Suppressor macrophage treated with lipopolysaccharide for 1 hour (primary cell): ENCODE measurements at places on chromosomes 5 and 9.

GRCh38 chr5:83549076-83549475 lies 77.5 kb downstream of the VCAN start:
- no peak for DNase-seq

DNA sequence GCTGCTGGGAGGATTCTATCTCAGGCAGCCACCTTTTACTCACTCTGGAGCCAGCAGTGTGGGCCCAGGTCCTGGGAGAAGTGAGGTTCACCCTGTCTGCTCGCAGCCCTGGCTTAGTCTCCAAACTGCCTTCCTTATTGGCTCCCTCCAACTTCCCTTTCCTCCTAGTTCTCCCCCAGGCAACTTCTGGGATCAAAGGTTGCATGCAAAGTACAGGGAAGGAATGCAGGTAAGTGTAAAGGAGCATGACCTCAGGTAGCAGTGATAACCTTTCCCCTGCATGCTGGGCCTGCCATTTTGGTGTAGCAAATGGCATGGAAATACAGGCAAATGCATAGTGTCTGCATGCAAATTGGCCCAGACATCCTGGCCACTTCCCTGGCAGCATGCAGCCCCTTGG lies 53.8 kb upstream of the ARAP3 start:
- no peak for DNase-seq

DNA sequence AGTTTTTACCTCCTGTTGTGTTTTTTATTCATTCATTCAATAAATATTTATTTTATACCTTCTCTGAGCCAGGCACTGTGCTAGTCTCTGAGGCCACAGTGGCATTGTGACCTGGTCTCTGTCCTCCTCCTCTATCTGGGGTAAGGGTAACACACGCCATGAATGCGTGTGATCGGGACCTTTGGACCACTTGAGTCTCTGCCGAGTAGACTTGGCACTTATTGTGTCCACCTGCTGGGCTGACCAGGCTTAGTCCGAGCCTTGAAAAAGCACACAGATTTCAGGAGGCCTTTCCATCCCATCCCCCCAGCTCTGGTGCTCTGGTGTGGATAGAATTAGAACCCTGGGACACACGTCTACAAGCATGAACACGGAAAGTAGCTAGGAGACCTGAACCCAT lies 58.7 kb downstream of the ERGIC1 start:
- DNase-seq = no peak

DNA sequence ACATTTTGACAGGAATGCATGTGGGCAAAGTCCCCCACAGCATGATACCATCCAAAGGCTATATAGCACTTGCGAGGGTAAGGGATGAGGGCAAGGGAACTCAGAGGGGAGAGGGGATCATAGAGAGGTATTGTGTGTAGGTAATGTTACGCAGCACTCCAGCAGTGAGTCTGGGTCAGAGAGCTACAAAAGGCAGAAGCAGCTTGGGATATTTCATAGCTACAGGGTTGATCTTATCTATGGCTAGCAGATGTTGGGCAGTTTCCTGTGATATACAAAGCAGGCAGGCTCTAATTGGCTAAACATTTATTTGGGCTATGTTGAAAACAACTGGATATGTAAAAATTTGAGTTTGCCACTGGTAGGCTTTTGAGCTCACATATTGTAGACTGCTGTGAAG lies 17.8 kb upstream of the SLCO4C1 start:
- DNase-seq = no peak

DNA sequence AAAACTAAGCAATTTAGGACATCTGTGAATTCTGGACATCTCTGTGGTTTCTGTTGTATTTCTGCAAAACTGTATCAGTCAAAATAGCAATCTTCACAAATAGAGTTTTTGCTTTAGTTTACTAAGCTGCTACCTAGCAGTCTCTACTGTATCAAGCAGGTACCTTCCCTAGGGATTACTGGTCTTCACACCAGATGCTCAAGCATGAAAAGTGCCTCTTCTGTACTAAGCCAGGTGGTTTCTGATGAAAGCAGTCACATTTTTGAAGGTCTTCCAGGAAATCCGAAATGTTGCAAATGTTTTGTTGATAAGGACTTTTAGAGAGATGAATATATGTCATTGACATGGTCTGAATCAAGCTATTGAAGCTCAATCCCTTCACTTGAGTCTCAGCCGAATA lies 540.0 kb downstream of the KCTD16 start:
- no peak for DNase-seq

DNA sequence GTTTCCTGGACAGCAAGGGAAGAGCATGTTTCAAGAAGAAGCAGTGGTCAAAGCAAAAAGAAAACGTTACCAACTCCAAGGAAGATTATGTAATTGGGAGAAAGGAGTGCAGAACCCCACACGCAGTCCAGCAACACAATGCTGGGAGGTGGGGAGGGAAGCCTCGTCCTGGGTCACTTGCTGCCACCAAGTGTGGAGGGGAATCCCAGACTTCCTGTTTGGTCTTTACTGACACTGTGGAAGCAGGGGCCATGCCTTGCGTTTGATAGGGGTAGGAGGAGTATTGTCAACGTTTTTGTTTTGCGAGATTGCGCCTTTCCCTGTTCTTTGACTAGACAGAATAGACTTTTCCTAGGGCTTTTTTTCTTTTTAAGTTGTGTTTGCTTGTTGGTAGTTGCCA lies 421.0 kb downstream of the KDM4C start:
- DNase-seq = peak; percentile 66

DNA sequence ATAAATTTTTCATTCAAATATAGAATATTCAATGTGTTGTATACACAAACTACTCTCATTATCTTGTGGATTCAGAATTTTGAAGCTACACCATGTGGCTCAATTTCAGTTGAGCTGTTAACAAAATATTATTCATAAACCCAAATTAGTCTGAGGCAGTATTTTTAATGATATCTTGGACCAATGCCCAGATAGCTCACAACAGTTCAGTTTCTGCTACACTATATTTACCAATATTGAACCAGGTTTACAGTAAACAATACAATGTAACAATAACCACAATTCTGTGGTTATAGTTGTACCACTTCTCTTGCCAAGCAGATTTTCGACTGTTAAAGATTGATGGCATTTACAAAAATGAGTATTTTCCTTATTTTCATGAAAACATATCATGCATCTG lies 99.9 kb downstream of the SSBP2 start:
- DNase-seq = no peak

DNA sequence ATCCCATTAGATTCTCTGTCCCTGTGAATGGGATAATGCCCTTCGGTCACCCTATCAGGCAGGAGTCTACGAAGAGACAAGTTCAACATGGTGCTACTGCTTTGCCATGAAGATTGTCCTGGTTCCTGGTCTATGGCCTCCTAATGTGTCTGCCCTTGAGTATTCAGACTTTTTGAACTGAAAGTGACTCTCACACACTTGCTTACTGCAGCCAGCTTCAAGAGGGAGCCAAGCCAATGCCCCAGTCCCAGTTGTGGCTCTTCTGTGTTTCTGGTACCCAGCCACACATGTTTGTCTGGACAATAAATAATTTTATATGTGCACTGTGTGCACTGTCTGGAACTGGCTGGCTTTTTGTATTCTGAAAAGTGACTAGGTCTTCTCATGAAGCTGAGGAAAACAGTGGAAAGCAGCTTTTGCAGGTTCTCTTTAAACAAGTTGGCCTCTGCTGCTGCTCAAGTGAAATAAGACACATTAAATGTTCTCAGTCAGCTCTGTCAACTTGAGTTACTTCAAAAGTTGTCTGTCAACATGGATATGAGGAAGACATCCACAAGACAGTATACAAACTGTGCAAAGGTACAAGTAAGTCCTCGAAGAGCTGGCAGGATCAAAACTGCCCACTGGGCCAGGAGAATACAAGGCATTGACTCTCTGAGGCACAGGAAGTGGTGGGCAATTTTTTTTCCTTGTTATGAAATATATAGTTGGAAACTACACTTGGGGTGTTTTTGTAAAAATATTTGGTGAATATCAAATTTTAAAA lies 60.0 kb downstream of the ZNF608 start:
- DNase-seq = no peak

DNA sequence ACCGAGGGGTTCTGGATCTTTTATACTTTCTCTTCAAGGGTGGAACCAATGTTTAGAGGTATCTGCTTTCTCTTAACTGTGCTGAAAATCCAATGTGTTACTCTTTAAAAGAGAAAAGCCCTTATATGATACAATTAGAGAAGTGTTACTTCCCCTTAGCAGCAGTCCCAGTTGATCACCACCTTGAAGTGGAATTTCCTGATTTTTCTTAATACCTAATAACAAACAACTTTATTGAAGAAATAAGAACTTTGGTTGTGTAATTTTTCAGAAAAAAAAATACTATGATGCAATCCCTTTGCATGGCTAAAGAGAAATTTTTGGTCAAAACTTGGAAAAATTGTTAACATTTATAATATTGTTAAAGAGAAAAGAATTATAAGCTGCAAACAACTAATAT lies 24.7 kb downstream of the SLC1A3 start:
- no peak for DNase-seq

GRCh38 chr9:19379697-19380046 lies 364 bp downstream of the RPS6 start:
- peak; percentile 32 for DNase-seq

GRCh38 chr9:83623679-83624076 lies 735 bp downstream of the IDNK start:
- no peak for DNase-seq

DNA sequence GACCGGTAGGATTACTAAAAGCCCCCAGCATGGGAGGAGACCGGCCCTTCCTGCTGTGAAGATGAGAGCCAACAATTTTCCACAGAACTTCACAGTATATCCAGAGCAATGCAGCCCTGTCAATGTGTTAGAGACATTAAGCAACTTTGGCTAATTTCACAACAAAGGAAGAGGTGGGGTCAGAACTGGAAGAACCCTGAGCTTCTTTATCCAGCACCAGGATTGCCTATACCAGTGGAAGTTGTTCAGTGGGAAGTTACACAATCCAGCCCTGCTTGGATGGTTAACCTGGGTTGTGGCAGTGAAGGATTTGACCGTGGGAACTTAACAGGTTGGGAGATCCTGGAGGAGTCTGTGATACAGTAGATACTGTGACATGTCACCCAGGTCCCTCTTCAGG lies 197.0 kb downstream of the FBN2 start:
- DNase-seq = peak; percentile 58

GRCh38 chr9:70832492-70832891 lies 288.9 kb downstream of the TRPM3 start:
- DNase-seq = no peak

DNA sequence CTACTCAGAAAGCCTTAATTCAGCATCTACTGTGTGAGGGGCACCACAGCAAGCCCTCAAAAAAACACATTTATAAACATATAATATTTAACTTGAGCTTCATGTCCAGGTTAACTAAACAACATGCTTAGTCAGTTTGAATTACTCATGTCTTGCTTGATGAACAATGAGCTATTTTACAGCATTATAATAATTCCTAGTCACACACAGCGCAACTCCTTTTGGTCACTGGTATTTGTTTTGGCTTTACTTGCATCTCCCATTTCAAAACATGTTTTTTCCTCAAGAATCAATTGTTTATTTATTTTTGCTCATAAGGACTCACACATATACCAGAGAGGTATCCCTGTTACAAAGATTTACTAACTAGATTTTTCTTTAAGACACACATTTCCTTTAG lies 616.7 kb upstream of the DAB2 start:
- no peak for DNase-seq

DNA sequence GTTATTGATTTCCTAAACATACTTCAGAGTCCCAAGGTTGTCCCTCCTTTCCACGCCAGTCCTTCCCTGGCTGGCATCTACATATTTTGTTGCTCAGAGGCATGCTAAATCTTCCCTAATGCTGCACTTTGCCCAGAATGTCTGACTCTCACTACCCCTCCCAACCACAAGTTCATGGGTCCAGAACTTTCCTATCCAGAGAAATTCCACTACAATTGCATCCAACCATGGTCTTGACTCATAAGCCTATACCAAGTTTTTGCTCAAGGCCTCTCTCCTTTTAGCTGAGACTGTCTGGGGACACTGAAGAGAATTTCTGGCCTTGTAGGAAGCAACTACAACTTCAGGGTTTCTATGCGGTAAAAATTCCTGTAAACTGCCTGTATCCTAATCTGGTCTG lies 206.3 kb downstream of the BNC2 start:
- no peak for DNase-seq

DNA sequence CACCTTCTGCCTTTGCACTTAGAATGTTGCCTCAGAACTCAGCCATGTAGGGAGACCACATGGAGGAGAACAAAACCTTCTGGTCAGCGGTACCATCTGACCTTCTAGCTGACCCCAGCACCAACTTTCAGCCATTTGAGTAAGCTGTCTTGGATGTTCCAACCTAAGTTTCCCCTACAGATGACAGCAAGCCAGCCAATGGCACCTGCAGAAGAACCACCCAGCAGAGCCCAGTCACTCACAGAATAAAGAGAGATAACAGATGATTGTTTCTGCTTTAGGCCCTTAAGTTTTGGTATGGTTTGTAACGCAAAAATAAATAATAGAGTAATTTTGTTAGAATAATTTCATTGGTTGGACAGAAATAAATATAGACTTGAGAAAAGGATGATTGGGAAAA lies 10.4 kb downstream of the DNAH5 start:
- DNase-seq = no peak

GRCh38 chr9:120974921-120975320 lies 48.3 kb upstream of the TRAF1 start:
- no peak for DNase-seq

GRCh38 chr5:138623053-138623452 lies 47.9 kb upstream of the HSPA9 start:
- no peak for DNase-seq

DNA sequence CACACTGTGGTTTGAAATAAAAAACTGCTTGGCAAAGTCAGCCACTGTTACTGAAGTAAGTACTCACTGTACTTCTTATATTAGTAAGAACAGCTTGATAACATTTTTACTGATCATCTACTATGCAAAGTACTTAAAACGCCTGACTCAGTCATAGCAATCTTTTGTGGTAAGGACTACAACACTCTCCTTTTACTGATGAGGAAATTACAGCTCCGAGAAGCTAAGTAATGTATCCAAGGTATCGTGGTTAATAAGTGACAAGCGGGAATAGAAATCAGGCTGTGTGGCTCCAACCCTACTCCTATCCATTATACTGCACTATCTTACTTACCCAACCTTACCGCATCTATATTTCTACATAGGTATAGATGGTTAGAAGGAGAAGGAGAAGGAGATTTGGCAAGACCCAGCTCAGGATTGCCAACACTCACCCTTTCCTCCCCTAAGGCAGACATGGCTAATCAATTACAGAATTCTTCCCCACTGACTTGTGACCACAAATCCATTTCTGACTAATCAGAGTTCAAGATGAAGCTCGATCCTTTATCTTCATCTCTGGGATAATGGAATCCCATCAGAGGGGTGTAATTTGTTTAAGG lies 281.4 kb downstream of the SPOCK1 start:
- no peak for DNase-seq
